ENCODE measurements at places on chromosomes 4 and X. TPM values are rescaled to one million over a fixed set of nuclear protein-coding genes. Genes with fewer than 3 reads are reported as not detected.

CENPVL1 gene
- not detected for total RNA-seq

LRAT gene
- total RNA-seq: not detected

GAGE1 gene
- not detected for total RNA-seq

ZNF732 gene
- not detected for total RNA-seq

GLRA3 gene
- total RNA-seq: not detected

VEGFD gene
- total RNA-seq: 4.2 TPM

COL25A1 gene
- total RNA-seq: 0.25 TPM

TRIML2 gene
- total RNA-seq: not detected

EPGN gene
- 8.4 TPM for total RNA-seq

GRCh38 chrX:153821066-153821465, 9.3 kb downstream of the PDZD4 start:
- DNase-seq: no peak

DNA sequence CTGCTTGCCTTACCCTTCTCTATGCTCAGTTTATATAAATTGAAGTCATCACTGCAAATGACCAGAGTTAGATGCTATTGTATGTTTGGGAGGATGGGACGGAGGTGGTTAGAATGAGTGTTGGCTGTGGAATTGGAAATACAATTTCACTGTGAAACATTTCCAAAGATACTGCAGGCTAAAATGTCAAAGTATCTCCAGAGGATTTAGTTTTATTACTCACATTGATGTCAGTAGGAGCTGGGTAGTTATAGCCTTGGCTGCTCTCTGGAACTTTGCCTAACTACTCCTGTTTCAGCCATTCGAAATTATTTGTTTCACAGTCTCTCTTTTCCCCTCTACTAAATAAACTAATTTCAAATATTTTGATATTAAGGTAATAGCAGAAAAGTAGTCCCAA, 92.6 kb upstream of the PPP3CA start:
- no peak for DNase-seq

- DNase-seq: no peak
Observed at GRCh38 chrX:119871245-119871598, 311 bp downstream of the RNF113A start.

- DNase-seq: no peak
Observed at GRCh38 chr4:143375326-143376073, 38.8 kb downstream of the GAB1 start.

DNA sequence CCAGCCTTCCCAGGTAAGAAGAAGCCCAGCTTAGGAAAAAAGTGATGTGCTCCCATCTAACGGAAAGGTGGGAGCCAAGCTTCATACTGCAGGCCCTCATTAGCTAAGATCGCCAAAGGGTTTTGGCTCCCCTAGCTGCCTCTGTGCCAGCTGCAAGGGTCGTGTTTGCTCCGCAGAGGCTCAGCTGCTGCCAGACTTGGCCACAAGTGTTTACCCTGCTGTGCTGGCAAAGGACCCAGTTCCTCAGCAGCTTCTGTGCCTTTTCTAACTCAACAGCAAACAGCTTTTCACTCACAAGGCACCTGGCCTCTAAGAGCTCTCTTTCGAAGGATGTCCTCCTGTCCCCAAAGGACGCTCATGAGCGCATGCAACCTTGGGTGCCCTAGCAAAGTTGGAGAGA, 12.2 kb upstream of the VMA21 start:
- no peak for DNase-seq

GRCh38 chr4:139278912-139279759, 889 bp downstream of the MGARP start:
- no peak for DNase-seq

DNA sequence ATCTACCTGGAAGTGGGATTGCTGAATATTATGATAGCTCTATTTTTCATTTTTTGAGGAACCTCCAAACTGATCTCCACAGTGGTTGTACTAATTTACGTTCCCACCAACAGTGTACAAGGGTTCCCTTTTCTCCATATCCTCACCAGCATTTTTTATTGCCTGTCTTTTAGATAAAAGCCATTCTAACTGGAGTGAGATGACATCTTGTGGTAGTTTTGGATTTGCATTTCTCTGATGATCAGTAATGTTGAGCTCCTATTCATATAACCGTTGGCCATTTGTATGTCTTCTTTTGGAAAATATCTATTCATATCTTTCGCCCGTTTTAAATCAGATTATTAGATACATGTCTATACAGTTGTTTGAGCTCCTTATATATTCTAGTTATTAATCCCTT, 101.8 kb downstream of the RASGEF1B start:
- no peak for DNase-seq

- DNase-seq: no peak
Observed at GRCh38 chrX:21741869-21742701, 15.8 kb downstream of the SMPX start.

GRCh38 chrX:55867181-55867651, 149.7 kb downstream of the RRAGB start:
- DNase-seq: no peak

DNA sequence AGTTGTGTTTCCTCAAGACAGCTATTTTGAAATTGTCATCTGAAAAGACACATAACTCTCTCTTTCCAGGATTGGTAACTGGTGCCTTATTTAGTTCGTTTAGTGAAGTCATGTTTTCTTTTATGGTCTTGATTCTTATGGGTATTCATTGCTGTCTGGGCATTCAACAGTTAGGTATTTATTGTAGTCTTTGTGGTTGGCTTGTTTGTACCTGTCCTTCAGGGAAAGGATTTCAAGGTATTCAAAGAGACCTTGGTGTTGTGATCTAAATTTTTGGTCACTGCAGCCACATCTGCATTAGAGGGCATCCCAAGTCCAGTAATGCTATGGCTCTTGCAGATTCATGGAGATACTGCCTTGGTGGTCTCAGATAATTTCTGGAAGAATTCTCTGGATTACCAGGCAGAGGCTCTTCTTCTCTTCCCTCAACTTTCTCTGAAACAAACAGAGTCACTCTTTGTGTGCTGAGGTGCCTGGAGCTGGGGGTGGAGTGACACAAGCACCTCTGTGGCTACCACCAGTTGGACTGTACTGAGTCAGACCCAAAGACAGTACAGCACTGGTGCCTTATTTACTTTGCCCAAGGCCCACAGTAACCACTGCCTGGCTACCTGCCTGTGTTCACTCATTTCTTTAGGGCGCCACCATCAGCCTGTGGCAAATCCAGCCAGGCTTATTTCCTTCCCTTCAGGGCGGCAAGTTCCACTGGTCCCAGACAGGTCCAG, 620.4 kb downstream of the KCNIP4 start:
- DNase-seq: no peak

- DNase-seq: peak; percentile 27
Observed at GRCh38 chrX:15744181-15744867, 6.3 kb downstream of the CA5B start.

GRCh38 chr4:41219421-41219950, 5.1 kb upstream of the APBB2 start:
- DNase-seq: no peak

- no peak for DNase-seq
Observed at GRCh38 chrX:47797084-47797483, 39.6 kb upstream of the ZNF81 start.

DNA sequence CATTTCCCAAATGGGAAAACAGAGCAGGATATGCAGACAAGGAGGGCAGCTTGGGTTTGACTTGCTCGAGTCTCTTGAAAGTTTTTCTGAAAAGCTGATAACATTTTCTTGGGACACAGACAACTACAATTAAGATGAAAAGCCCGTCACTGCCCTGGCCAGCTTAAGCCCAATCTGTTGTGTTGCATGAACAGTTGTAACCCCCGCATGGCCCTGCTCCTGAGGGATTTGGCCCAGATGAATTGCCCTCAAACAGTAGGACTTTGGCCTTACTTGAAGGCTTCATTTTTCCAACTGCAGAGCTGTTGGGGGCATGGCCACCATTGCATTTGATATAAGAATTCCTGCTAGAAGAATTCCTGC, 40.5 kb upstream of the MGST2 start:
- DNase-seq: no peak

DNA sequence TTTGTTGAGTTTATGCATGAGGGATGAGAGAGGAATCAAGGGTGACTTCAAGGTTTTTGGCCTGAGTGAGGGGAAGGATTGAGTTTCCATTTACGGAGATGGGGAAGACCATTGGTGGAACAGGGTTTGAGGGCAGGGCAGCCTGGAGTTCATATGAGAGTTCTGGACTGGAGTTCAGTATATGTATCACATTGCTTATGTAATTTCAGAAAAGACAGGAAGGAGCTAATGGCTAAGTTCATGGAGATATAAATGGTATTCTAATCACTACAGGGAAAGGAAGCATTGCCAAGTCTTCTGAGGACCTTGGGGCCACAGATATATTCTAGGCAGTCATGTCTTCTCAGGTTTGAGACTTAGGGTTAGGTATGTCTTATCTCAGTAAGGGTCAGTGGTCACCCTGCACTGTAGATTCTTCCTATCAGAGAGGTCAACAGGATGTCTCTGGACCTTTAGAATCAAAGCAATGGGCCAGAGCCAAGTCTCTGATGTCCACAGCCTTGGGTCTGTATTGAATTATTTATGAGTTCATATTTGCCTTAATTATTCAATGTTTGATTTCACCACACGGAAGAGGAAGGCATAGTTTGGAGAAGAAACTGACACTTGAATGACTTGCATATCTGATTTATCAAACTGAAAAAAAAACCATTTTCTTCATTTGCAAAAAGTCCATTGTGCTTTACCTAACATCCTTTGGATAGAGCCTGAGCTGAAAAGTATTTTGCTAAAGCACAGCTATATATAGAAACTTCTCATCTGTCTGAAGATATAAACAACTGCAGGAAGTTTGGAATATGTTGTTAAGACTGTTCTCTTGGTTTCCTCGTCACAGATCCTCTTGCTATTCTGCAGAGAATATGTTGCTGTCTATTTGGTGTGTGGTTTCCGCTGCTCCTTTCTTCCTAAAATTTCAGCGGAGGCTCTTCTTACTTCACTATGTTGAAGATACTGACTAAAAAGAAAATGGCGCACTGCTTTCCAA, 139.5 kb downstream of the PDGFRA start:
- DNase-seq: no peak

DNA sequence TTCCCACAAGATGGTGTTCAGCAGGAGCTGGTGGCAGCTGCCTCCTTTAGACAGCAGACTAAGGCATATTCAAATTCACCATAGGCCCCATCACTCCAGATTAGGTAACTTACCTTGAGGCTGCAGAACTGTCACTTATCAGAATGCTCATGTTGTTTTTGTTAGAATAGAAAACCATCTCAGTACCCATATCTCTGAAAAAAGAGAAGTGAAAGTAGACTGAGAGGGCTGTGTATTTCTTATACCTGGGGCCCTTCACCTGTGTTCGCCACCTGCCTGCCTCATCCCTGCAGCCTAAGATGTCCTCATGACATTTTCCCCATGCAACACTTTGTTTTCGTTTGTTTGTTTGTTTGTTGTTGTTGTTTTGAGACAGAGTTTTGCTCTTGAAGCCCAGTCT, 32.9 kb upstream of the SPRY1 start:
- DNase-seq: no peak

- no peak for DNase-seq
Observed at GRCh38 chrX:131741103-131741581, 197.3 kb downstream of the OR13H1 start.

GRCh38 chr4:105088110-105088879, 58.4 kb upstream of the TET2 start:
- DNase-seq: peak; percentile 23

DNA sequence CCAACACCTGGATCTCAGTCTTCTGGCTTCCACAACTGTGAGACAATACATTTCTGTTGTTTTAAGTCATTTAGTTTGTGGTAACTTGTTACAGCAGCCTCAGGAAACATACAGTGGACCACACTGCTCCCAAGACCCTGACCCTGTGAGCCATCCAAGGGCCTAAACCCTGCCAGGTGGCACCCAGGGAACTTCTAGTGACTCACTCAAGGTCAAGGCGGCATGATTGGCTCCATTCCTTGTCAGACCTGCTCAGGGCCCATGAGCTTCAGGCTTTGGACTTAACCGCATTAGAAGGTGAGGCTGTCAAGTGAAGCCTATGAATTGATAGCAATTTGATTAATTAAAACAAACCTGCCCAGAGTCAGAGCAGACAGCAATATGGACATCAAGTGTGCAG, 165.7 kb upstream of the MAMLD1 start:
- DNase-seq: no peak

- DNase-seq: peak; percentile 73
Observed at GRCh38 chr4:25767877-25768725, 94.7 kb downstream of the SEL1L3 start.

DNA sequence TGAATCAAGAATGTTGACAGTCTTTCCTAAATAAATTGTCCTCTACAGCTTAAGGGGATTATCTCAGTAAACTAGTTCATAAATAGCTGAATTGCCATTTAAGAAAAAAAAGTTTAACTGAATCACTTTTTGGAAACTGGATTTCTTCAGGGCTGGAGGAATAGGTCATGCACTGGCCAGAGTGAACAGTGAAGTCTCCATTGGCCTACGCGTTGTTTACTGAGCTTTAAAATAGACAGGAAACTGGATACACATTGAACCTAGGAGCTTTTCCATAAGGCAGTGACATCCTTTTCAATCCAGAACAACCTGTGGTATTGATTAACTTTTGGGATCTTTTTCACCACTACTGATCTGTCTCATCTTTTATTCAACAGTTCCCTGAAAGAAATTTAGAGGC, 58.0 kb downstream of the COL4A6 start:
- DNase-seq: no peak

GRCh38 chrX:45771114-45771513, 570.4 kb upstream of the DIPK2B start:
- DNase-seq: peak; percentile 5

DNA sequence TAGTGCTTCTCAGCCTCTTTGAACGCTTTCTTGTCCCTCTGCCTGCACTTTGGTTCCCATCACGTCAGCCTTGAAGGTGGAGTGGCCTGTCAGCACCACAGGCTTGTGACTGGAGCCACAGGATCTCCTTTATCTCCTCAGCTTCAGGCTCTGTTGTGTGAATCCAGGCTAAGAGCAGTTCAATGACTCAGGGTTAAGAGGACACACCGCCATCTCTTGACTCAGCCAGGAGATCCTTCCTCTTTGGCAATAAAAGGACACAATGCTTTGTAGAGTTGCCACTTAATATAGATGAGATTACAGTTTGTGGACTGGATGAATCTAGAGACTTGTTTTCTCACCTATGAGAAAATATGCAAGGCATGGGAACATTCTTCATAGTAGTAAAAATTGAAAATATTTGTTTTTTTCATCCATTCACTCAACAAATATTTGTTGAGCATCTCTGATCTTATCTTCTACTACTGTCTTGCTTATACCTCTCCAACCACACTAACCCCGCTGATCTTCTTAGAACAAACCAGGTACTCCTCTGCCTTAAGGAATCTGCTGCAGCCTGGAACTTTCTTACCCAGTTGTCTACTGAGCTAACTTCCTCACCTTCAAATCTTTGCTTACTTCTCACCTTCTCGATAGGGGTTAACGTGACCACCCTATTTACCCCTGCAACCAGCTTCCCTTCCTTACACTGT, 62.3 kb downstream of the UCHL1 start:
- peak; percentile 51 for DNase-seq

GRCh38 chrX:115363372-115363771, 73.9 kb downstream of the LUZP4 start:
- DNase-seq: no peak

GRCh38 chr4:119080721-119081541, 54.7 kb upstream of the MYOZ2 start:
- DNase-seq: no peak

GRCh38 chr4:82519776-82520175, 42.0 kb downstream of the TMEM150C start:
- no peak for DNase-seq
